ENCODE measurements at places on chromosomes 12 and 14.

GRCh38 chr12:28601570-28602058, 411.4 kb downstream of the CCDC91 start:
- no peak for DNase-seq

DNA sequence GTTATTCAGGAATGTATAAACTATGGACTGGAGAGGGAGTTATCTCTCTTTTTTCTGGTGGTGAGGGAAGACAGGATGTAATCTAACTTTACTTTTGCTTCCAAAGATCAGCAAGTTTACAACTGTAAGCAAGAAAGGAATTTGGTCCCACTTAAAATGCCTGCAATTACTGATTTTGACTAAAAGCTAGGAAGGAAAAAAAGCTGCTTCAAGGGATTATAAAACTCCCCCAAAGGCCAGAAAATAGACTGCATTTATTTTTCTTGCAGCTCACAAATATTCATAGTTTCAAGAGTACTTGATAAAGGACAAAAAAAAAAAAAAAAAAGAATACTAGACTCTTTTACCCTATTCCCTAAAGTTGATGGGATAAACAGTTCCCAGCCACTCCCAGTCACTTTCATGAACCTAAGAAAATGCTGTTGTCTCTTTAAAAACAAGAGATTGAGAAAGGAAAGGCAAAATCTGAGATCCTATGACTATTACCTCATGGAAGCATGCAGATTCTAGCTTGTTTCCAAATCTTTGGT, 128.7 kb upstream of the BMP4 start:
- DNase-seq, result no peak

- DNase-seq, result no peak
Measured at GRCh38 chr12:119683816-119684215, 15.9 kb downstream of the PRKAB1 start.

- DNase-seq, result no peak
Measured at GRCh38 chr12:78086553-78087362, 256.1 kb downstream of the NAV3 start.

DNA sequence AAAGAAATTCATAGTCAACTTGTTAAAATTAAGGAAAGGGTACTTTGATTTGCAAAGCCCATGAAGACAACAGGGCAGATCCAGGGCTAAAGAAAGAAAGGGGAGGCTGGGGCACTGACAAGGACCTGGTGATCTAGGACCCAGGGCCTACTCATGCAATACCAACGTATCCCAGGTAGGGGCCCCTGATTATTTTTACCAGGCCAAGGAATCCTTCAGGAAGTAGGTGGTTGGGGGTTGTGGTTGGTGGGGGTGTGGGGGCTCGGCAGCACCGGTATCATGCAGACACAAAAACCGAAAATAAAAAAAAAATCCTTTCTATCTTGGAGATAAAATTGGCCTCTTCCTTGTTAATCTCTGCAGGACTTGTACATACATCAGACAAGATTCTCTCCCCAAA, 47.5 kb downstream of the GSC start:
- no peak for DNase-seq

DNA sequence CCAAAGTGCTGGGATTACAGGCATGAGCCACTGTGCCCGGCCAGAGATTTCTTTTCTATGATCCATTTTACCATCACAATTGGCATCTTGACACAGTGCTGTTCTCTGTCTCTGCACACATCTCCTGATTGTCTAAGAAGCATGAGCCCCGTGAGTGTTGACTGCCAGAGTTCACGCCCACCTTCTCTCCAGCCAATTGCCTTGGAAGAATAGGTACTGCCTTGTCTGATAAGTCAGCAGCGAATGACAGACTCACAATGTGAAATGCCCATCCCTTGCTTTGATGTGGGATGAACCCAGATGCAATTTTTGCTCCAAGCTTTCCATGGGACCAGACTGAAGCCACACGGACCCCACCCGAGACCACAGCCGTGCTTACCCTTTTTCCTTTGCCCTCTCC, 19.3 kb downstream of the EIF5 start:
- DNase-seq, result no peak

GRCh38 chr12:11078246-11078645, 13.9 kb downstream of the TAS2R43 start:
- DNase-seq, result no peak

- DNase-seq, result no peak
Measured at GRCh38 chr14:37054144-37054543, 118.3 kb downstream of the SLC25A21 start.

- no peak for DNase-seq
Measured at GRCh38 chr12:48296586-48297282, 54.0 kb downstream of the ZNF641 start.

- no peak for DNase-seq
Measured at GRCh38 chr12:105467710-105468366, 137.3 kb downstream of the C12orf75 start.

DNA sequence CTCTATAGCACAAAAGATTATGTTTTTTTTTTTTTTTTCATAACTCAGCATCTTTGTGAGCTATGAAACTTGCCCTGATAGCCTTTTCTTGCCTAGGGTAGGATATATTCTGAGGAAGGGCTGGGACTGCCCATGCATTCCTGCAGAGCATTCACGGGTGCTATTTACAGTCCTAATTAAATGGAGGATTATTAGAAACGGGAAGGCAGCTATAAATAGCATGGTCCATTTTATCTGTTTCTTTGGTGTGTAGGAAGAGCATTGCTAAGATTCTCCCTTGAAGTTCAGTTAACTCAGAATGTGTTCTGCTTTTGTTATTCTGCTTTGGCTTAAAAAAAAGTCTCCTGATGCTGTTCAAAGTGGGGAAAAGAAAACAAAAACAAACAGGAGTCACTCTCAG, 630.9 kb downstream of the DIO2 start:
- DNase-seq, result no peak

DNA sequence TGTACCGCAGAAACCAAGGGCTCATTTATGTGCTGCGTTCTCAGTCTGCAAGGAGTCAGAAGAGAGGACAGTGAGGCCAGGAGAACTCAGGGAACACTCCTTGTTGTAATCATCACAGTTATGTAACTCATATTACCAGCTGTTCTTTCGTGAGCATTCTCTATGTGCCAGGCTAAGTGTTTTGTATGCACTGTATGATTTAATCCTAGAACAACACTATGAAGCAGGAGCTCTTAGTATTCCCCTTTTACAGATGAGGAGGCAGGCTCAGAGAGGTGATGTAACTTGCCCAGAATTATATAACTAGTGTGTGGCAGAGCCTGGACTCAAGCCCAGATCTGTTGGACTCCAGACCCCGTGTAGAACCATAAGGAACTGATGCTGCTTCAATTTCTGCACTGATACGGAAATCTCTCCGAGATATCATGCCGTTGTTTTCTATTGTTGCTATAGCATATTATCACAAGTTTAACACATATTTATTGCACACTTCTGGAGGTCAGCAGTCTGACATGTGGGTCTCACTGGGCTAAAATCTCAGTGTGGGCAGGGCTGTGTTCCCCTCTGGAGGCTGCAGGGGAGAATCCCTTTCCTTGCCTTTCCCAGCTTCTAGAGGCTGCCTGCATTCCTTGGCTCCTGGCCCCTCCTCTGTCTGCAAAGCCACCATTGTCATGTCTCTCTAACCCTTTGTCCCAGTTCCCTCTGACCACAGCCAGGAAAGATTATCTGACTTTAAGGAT, 16.3 kb upstream of the CD9 start:
- no peak for DNase-seq

GRCh38 chr12:91127751-91128150, 16.5 kb upstream of the LUM start:
- DNase-seq, result no peak

DNA sequence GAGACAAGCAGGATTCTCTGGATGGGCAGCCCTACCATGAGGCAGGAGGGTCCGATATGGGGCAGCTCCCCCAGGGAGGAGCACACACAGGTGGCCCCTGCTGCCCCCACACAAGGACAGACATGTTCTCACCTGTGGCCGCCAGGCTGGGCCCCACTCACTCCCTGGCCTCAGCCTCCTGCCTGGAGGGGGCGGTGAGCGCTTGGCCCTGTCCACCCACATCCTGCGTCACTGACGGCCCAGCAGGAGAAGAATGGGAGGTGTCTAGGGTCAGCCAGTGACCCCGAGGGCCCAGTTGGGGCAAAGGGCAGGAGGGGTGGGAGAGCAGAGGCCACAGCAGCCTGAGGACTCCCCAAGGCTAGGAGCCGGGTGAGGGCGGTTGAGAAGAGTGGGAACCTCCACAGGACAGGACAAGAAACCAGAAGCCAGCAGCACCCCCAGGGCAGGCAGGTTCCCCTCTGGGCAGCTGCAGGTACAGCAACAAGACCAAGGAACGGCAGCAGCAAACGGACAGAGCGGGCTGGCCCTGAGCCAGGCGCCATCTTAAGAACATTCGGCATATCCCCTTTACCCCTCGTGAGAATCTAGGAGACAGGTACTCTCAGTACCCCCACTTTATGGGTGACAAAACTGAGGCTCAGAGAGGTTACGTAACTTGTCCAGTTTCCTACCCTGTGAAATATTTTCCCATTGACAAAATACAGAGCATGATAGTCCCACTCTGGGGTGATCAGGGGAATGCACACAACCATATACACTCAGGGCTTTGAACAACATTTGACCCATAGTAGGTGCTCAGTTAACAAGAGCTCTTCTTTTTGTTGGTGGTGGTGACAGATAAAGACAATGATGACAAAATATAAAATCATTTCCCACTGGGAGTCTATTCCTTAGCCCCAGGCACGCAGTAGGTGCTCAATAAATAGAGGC, 74.3 kb downstream of the NCOR2 start:
- DNase-seq, result no peak

DNA sequence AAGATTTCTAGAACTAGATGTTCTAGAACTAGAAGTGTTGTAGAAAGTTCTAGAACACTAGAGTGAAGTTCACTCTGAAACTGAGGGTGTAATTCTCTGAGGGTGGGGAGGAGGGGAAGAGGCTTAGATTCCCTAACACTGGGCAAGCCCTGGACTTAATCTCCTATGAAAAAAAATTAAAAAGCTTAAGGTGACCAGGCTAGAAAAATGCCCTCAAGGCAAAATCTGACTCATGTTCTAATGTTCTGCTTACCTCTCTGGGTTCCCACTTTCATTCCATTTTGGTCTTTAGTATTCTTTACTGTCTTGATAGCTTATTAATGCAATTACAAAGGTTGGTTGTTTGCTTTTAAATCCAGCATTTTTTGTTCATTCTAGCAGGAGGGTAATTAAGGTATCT, 101.5 kb downstream of the KICS2 start:
- DNase-seq, result no peak

DNA sequence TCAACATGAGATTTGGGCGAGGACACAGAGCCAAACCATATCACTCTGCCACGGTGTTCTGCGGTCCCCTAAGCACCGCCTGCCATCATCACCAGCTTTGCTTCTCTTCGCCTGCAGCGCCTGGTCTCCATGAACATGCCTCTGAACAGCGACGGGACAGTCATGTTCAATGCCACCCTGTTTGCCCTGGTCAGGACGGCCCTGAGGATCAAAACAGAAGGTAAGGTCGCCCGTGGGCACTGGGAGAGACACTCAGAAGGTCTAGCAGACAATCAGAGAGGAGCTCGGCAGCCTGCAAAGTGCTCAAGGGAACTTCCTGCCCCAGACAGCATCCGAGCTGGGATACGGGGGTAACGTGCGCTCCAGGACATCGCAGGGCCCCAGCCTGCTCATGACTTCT, 126.0 kb upstream of the FKBP4 start:
- no peak for DNase-seq

DNA sequence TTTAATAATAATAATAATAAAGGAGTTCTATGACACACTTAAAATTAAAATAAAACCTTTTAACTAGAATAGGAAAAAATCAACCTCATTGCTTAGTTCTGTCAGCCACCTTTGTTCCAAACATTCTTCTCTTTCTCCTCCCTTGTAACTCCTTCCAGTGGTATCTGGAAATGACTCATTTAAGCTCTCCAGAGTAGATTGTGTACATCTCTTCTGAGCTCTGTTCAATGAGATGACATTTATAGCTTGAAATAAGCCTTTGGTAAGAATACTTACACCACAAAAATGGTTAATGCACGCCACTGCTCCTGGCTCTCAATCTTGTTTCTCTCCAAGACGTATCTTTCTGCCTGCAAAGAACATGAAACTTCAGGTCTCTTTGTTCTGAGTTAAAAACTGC, 70.3 kb downstream of the STAB2 start:
- DNase-seq, result no peak

DNA sequence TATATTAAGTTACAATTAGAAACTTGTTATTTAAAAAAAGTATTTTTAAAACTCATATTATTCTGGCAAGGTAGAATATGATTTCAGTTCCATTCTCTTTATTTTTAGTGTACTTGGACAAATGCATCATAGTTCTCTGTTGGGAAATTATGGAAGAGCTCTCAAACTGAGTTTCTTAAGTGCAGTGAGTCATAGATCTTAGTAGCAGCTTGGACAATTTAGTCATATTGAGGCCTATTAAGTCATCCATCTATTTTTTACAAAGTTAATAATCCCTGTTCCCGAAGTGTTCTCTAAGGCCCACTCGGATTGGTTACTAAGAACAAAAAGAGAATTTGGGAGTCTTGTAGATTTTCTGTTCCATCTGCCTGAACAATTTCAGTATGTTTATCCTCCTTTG, 113.9 kb downstream of the ANO4 start:
- no peak for DNase-seq

DNA sequence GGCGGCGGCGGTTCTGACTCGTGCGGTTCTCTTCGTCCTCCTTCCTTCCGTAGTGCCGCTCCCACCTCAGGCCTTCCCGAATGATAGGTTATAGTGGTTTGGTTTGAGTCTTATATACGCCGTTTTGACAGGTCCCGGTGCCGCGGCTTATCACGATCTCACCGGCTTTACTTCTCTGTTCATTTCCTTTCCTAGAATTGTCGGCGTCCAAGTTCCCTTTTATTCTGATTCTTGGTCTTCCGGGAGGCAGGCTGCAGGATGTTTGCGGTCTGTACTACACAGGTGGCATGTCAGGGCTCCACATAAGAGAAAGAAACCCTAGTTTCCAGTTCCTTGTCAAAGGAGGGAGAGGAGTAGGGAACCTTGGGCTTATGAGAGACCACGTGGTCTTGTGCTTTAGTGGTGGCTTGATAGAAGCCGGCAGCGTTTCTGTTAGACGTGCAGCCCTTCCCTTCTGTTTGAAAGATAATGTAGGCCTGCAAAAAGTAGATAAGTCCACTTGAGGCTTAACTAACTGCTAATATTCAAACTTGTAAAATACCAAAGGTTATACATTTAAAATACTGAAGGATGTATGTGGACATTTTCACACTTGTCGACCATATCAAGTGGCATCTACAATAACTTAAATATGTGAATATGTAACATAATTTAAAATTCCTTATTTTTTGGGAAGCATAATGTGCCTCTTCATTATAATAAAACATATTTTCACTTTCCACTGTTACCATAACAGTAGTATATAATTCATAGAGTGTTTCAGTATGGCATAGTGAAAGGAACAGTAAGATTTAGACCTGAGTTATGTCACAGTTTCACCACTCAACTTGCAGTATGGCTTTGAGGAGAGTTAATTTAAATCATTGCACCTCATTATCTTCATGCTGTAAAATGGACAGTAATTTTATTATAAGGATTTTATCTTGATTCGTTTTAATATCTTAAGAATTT, 804 bp downstream of the USP15 start:
- DNase-seq, result no peak

DNA sequence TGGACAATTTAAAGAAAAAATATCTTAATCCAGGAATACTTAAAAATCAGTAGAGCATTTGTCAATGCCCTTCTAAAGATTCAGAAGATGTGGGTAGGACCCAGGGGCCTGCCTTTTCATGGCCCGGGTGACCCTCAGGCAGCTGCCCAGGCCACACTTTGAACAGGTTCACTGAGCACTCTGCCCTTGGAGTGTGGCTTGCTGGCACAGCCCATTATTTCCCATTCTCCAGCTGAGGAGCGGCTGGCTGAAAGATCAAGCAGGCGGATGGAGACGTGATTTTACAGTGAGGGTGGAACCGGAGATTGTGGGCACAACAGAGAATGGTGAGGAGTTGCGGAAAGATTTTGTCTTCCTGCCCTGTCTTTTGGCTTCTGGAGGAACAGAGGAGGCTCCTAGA, 7.1 kb upstream of the PRPH start:
- no peak for DNase-seq

Data from stimulated activated CD4-positive, alpha-beta T cell treated with anti-CD3 and anti-CD28 coated beads, TNF-alpha, amount 100 ng/mL, for 1 hour (primary cell).